ENCODE measurements at places on chromosomes 7 and 10. TPM values are rescaled to one million over a fixed set of nuclear protein-coding genes. Genes with fewer than 3 reads are reported as not detected.

NPSR1 gene
- total RNA-seq: not detected

PNLIPRP1 gene
- total RNA-seq: not detected

GIMAP2 gene
- 7.0 TPM for total RNA-seq

ACTL6B gene
- not detected for total RNA-seq

LOXL4 gene
- 0.34 TPM for total RNA-seq

IGF2BP3 gene
- 86.3 TPM for total RNA-seq

ST8SIA6 gene
- 41.3 TPM for total RNA-seq

Measured in melanocyte of skin (primary cell).